ENCODE measurements at places on chromosomes 7 and 10. TPM values are rescaled to one million over a fixed set of nuclear protein-coding genes. Genes with fewer than 3 reads are reported as not detected.
A peak's percentile ranks its signal among the peaks of the same experiment; 100 is the strongest.

GRCh38 chr10:100020142-100020885 is 10.6 kb upstream of the DNMBP start:
- H3K4me3 ChIP-seq, result no peak overlapping the region
- no peaks in the 10 kb centered on the region for H3K27me3 ChIP-seq
- no peak for DNase-seq
- H3K27ac ChIP-seq, result no peak overlapping the region
- H3K36me3 ChIP-seq, result no peaks in the 10 kb centered on the region

- no peaks in the 10 kb centered on the region for H3K27me3 ChIP-seq
- H3K4me3 ChIP-seq, result no peak overlapping the region
- no peak for DNase-seq
Measured at GRCh38 chr7:41093141-41093540, 609.7 kb downstream of the INHBA start.

DNA sequence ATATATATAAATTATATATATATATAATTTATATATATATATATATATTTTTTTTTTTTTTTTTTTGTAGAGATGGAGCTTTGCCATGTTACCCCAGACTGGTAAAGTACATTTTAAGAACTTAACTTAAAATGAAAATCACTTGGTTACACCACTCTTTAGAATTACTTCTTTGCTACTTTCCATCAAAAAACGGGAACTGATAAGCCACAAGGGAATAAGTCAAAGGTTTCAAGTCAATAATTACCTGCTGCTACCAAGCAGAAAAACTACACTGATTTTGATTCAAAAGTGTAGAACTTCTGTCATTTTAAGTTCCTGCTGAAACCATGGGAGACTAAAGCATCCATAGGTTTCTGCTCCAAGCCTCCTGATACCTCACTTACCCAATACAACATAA is 12.2 kb downstream of the PPA1 start:
- H3K4me1 ChIP-seq, result no peaks in the 10 kb centered on the region
- H3K27me3 ChIP-seq, result no peaks in the 10 kb centered on the region
- H3K27ac ChIP-seq, result peak overlapping the region; percentile 20
- no peak overlapping the region for H3K4me3 ChIP-seq
- peaks cover 20% of the 10 kb centered on the region for H3K36me3 ChIP-seq

- H3K4me1 ChIP-seq, result no peaks in the 10 kb centered on the region
- H3K36me3 ChIP-seq, result no peaks in the 10 kb centered on the region
- H3K27ac ChIP-seq, result no peak overlapping the region
- no peak overlapping the region for H3K4me3 ChIP-seq
Measured at GRCh38 chr10:1200866-1201807, 145.0 kb downstream of the WDR37 start.

- no peaks in the 10 kb centered on the region for H3K36me3 ChIP-seq
- no peaks in the 10 kb centered on the region for H3K27me3 ChIP-seq
- H3K4me3 ChIP-seq, result no peak overlapping the region
- H3K27ac ChIP-seq, result no peak overlapping the region
- H3K4me1 ChIP-seq, result no peaks in the 10 kb centered on the region
- DNase-seq, result no peak
Measured at GRCh38 chr7:98223351-98223897, 12.2 kb downstream of the BHLHA15 start.

DNA sequence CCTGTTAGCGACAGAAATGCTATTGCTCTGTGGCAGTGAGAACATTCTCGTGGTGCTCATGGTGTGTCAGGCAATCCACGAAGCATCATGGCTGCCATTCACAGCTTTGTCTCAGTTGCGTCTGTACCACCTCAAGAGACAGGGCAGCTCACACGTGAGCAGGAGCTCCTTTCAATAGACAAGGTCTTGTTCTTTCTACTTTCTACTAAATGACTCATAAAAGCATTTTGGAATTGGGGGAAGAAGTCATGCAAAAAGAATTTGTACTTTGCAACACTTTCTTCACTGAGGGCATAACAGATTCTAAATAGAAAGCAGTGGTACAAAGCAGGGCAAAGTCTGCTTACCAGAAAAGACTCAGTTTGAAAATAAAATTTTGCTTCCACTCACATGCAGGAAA is 638.5 kb downstream of the PHTF2 start:
- no peaks in the 10 kb centered on the region for H3K36me3 ChIP-seq
- H3K4me3 ChIP-seq, result no peak overlapping the region
- H3K27me3 ChIP-seq, result no peaks in the 10 kb centered on the region
- H3K4me1 ChIP-seq, result no peaks in the 10 kb centered on the region
- no peak for DNase-seq
- H3K27ac ChIP-seq, result no peak overlapping the region

DNA sequence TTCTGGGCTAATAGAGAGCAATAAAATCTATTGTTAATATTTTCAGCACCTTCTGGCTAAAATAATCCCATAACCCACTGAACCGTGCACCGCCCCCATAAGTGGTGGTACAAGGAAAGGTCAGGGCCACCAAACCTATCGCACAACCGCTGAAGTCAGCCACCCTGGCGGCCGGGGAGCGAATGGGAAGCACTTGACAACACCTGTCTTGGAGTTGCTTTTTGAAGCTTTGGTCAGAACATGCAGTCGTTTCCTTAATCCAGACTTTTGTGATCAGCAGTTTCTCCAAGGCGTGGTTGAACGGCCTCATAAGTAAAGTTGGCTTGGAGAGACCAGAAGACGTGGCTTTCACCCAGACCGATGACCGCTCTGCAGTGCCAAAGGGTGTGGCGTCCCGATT is 97.4 kb downstream of the DNAJB6 start:
- no peaks in the 10 kb centered on the region for H3K27me3 ChIP-seq
- no peaks in the 10 kb centered on the region for H3K4me1 ChIP-seq
- no peak overlapping the region for H3K4me3 ChIP-seq

- no peak overlapping the region for H3K27ac ChIP-seq
- no peak overlapping the region for H3K4me3 ChIP-seq
- H3K4me1 ChIP-seq, result no peaks in the 10 kb centered on the region
- DNase-seq, result no peak
Measured at GRCh38 chr7:24948739-24949138, 31.2 kb downstream of the OSBPL3 start.

GRCh38 chr10:25934621-25935139 is 651 bp downstream of the MYO3A start:
- no peak overlapping the region for H3K27ac ChIP-seq
- no peaks in the 10 kb centered on the region for H3K4me1 ChIP-seq
- H3K36me3 ChIP-seq, result no peaks in the 10 kb centered on the region
- no peak overlapping the region for H3K4me3 ChIP-seq
- H3K27me3 ChIP-seq, result peaks cover 19% of the 10 kb centered on the region

DNA sequence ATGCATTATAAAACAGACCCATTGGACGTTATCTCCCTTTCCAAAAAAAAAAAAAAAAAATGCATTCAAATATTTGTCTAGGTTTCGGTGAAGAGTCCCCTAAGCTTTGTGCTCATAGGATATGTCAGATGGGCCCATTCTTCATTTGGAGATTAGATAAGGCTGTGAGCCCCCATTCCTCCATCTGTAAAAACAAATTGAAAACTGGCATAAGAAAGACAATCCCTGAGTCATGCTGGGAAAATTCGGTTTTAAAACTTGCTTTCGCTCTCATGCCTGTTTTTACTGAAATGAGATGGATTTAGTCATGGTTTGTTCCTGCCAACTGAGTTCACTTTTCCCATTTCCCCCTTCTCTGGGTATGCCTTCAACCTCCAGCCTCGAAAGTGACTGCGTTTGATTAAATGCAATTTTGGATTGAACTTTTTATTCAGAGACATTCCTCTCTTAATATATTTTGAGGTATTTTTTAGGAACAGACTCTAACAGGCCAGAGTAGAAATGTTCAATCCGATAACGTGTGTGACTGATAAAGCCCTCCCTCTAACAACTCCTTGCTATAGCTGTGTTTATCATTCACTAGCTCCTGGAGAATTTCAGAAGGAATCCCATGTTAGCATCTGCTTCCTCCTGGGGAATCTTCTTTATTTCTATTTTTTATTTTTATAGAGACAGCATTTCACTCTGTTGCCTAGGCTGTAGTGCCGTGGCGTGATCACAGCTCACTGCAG is 190.9 kb upstream of the LYZL2 start:
- DNase-seq, result no peak
- H3K36me3 ChIP-seq, result no peaks in the 10 kb centered on the region
- no peak overlapping the region for H3K4me3 ChIP-seq
- H3K27me3 ChIP-seq, result no peaks in the 10 kb centered on the region
- H3K27ac ChIP-seq, result peak overlapping the region; percentile 38

DNA sequence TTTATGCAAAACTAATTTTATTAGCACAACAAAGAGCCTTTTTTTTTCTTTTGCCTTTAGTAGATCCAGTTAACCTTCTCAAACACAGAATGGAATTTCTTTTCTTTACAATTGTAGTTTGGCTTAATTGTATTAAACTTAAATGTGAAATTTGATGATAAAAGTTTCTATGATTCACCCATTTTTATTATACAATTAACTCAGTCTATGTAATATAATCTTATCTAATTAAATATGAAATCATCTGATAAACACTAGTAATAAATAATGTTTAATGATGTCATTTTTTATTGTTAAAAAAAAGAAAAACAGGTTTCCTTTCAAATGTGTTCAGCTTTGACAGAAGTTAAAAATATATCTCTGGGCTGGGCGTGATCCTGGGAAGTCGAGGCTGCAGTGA is 559.1 kb downstream of the PHTF2 start:
- H3K4me1 ChIP-seq, result no peaks in the 10 kb centered on the region
- no peak overlapping the region for H3K27ac ChIP-seq
- DNase-seq, result no peak

GRCh38 chr10:12703813-12704212 is 297.7 kb downstream of the CCDC3 start:
- H3K4me3 ChIP-seq, result no peak overlapping the region
- no peaks in the 10 kb centered on the region for H3K36me3 ChIP-seq
- DNase-seq, result no peak
- no peak overlapping the region for H3K27ac ChIP-seq

GRCh38 chr7:151705636-151706276 is 171.2 kb downstream of the PRKAG2 start:
- no peaks in the 10 kb centered on the region for H3K27me3 ChIP-seq
- H3K4me3 ChIP-seq, result no peak overlapping the region
- peak overlapping the region; percentile 71 for H3K27ac ChIP-seq

DNA sequence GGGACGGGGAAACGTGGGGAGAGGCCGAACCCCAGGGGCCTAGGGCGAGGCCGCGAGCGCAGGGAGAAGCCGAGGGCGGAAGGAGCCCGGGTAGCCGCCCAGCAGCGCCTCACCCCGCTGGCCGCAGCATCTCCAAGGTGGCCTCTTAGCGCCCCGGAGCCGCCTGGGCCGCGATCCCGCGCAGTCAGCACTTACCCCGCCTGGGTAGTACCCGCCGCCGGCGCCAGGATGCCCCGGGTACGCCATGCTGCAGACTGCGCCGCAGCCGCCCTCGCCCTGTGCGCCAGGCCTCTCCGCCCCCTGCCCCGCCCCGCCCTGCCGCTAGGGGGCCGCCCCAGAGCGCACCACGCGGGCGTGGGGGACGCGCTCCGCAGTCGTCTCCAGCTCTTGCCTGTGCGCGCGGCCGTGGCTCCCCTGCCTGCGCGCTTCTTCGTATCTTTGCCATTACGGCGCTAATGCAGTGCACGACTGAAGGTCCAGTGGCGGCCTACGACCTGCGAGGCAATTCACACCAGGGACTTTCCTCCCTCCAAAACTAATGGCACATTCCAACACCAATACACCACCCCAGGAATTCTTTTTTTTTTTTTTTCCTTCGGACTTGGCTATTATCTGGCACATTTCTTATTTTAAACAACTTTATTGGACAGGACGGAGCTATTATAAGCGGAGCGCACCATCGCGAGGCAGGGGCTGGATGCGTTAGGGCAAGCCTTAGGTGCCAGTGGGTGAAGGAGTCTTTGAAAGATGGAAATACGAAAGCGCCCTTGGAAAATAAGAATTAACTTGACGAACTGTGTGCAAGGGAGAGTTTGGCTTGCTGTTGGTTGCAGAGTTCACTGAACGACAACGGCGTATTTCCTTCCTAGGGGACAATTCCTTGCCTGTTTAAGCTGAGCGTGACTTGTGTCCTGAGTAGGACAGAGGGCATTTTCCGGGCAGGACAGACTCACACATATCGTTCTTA is at the start of gene SRI:
SRI (minus strand) TSS at position 258 of the 967 bp plus-strand sequence; CDS start at position 246, 12 bp downstream.
- H3K36me3 ChIP-seq, result no peaks in the 10 kb centered on the region
- no peaks in the 10 kb centered on the region for H3K27me3 ChIP-seq
- H3K4me3 ChIP-seq, result peak within 1 kb of the TSS; percentile 91

- DNase-seq, result no peak
- H3K27me3 ChIP-seq, result no peaks in the 10 kb centered on the region
- H3K27ac ChIP-seq, result peak overlapping the region; percentile 48
- H3K36me3 ChIP-seq, result no peaks in the 10 kb centered on the region
Measured at GRCh38 chr10:33719005-33719703, 384.7 kb upstream of the NRP1 start.

DNA sequence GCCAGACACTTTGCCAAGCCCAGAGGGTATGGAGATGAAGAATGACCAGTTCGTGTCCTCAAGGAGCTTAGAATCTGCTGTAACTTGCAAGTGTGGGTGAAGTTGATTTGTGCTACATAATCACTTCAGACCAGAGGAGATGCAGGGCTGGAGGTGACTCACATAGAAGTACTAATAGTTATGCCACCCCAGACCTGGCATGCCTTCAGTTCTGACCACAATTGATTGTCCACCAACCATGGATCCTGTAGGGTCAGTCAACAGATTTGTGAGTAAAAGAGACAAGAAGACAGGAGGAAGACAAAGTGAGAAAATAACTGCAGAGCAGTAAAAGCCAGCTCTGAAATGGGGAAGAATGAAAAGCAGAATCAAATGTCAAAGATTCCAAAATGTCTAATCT is 51.2 kb upstream of the BMPER start:
- H3K4me1 ChIP-seq, result no peaks in the 10 kb centered on the region
- H3K4me3 ChIP-seq, result no peak overlapping the region
- H3K36me3 ChIP-seq, result no peaks in the 10 kb centered on the region
- H3K27me3 ChIP-seq, result no peaks in the 10 kb centered on the region

- H3K36me3 ChIP-seq, result no peaks in the 10 kb centered on the region
- peaks cover 9% of the 10 kb centered on the region for H3K4me1 ChIP-seq
- no peaks in the 10 kb centered on the region for H3K27me3 ChIP-seq
Measured at GRCh38 chr10:70557876-70558275, 44.7 kb downstream of the PRF1 start.

DNA sequence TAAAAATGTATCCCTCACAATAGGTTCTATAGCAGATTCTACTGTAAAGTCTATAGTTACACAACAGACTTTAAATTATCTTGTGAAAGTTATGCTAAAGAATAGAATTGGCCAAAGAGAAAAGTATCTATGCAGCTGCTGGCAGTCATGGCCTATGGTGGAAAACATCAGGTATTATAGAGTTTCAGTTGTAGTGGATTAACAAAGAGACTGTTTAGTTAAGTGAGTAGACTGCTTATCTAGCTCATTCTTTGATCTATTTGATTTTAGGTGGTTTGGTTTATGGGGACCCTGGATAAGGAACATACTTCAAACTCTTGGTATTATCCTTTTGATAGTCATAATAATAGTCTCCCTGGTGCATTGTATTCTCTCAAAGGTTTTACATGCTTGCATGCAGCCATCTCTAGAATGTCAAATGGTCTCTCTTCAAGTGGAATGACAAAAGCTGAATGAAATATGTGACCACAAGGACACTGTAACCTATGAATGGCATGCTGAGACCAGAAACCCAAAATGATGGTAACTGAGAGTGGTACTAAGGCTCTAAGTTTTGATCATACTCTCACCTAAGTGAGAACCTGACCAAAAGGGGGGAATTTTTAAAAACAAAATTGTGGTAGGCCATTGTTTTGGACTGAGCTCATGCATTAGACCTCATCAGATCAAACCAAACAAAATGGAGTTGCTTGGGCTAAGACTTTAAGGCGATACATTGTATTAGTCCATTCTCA is 54.9 kb upstream of the NAMPT start:
- H3K36me3 ChIP-seq, result no peaks in the 10 kb centered on the region
- H3K27ac ChIP-seq, result no peak overlapping the region
- H3K27me3 ChIP-seq, result no peaks in the 10 kb centered on the region
- no peaks in the 10 kb centered on the region for H3K4me1 ChIP-seq
- no peak for DNase-seq

Gene CXCL12
- 22.0 TPM for total RNA-seq

Gene LIPN
- not detected for total RNA-seq

Gene CARD11
- total RNA-seq, result not detected

Gene ZNF365
- total RNA-seq, result not detected

Gene PDZD8
- total RNA-seq, result 18.3 TPM

Measured in gastrocnemius medialis (tissue), 4 donors.